ENCODE measurements at places on chromosomes 16 and 17.
A peak's percentile ranks its signal among the peaks of the same experiment; 100 is the strongest.

DNA sequence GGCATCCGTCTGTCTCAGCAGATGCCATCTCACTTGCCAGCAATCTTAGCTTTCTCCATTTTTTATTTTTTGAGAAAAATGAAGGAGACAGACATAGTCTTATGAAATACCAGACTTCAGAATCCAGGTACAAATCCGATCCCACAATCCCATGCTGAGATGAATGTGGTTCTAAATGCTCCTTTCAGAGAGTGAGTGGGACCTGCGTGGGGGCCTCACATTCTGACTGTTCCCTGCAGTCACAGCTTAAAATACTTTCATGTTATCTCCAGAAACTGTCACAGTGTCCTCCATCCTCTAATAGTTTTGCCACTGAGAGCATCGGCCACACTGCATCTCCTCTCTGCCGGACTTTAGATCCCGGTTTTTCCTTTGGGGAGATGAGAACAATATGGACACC, 34.9 kb upstream of the ENDOV start:
- DNase-seq, result no peak

DNA sequence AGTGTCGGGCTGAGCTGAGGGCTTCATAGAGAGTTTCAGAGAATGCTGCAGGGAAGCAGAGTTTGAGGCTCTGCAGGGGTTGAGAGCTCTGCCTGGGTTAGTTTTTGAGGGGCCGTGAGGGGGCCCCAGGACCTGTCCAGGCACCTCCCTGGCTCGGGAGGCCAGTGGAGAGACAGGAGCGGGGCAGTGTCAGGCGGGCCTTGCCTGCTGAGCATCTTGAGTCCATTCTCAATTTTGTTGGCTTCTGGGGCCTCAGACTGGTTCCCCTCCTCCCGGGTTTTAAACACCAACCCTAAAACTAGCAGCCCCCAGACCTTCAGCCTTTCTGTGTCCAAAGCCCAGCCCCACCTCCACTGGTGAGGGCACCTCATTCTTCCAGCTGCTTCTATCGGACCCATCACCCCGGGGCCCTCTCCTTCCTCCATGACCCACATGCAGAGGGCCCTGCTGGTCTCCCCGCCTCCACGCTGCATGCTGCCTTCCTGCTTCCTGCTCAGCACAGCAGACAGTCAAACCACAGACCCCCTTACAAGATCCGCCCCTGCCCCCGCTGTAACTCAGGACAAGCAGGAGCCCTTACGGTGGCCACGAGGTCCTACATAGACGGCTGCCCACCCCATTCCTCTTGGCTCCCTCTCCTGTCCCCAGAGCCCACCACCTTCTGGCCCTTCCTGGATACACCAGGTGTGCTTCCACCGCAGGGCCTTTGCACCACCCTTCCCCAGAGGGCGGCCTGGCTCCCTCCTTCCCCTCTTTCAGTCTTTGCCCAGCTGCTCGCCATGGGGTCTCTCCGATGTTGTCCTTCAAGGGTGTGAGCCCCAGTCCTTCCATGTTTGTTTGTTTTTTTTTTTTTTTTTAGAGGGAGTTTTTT, 3.8 kb downstream of the RNF213 start:
- DNase-seq, result no peak

DNA sequence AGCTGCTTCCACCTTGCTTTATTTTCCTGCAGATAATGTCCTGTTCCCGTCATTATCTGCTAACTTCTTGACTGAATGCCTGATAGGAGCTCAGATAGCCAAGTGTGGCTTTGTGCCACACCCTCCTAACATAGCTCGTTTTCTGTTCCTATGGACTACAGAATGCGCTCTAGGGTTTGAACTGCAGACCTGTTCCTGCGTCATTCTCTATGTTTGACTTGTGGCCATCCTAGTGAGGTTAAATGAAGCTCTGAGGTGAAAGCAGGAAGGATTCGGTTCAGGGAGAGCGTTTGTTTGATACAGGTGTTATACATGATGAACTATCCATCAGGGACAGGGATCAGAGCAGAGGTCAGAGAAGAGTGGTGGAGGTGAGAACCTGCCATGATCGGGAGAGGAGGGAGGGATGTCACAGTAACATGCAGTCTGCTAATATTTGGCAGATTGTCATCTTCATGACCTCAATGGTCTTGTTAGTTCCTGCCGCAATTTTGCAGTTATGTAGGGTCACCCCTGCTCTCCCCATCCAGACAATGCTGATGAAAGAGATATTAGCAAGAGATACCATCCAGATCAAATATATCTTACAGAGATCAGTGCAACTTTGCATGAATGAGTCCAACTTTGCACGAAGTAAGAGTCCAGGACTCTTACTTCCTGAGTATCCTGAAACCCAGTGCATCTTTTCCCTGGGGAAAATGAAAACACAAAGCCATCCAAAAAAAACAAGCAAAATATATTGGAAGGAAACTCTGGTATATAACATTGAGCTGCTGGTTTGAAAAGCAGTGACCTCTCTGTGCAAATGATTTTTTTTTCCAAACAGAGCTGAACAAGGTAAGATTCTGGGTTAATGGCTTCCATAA, 32.8 kb downstream of the MPHOSPH6 start:
- DNase-seq, result no peak

GRCh38 chr17:35630530-35631148, 43.5 kb downstream of the AP2B1 start:
- DNase-seq, result peak; percentile 80

GRCh38 chr16:70465999-70466804, 11.8 kb downstream of the FCSK start:
- no peak for DNase-seq

DNA sequence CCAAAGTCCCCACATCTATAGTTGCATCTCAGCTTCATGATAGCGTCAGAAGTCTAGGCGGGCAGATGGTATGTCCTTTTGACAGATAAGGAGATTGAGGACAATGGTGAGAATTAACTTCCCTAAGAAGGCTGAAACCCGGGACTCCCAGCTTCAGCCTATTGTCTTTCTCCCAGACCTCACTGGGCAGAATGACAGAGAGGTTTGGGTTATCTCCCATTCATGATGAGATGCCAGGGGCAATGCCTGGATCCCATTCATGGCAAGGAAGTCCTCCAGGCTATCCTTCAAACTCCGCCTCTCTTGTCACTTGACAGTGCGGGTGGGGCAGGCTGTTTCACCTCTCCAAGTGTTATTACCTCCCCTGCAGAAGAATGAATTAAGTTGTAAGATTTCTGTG, 100.3 kb downstream of the IRX5 start:
- no peak for DNase-seq

GRCh38 chr17:59627274-59627673, 7.6 kb downstream of the CLTC start:
- no peak for DNase-seq

DNA sequence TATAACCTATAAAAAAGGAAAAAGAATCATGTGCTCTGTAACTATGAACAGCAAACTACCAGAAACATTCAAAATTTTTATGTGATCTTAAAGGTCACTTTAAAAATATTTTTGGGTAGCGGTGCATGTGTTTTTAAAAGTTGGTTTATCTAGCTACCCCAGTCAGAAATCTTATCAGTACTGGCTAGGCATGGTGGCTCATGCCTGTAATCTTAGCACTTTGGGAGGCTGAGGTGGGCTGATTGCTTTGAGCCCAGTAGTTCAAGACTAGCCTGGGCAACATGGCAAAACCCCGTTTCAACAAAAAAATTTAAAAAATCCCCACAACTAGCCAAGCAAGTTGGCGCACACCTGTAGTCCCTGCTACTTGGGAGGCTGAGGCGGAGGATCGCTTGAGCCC, 3.7 kb downstream of the CAPNS2 start:
- no peak for DNase-seq

- no peak for DNase-seq
These were observed 216.0 kb downstream of the SEC14L1 start for GRCh38 chr17:77356690-77357201.

- DNase-seq, result peak; percentile 94
These were observed 5.6 kb upstream of the MTSS2 start for GRCh38 chr16:70691223-70692129.

GRCh38 chr17:528253-528652, 175.6 kb upstream of the RPH3AL start:
- DNase-seq, result no peak

DNA sequence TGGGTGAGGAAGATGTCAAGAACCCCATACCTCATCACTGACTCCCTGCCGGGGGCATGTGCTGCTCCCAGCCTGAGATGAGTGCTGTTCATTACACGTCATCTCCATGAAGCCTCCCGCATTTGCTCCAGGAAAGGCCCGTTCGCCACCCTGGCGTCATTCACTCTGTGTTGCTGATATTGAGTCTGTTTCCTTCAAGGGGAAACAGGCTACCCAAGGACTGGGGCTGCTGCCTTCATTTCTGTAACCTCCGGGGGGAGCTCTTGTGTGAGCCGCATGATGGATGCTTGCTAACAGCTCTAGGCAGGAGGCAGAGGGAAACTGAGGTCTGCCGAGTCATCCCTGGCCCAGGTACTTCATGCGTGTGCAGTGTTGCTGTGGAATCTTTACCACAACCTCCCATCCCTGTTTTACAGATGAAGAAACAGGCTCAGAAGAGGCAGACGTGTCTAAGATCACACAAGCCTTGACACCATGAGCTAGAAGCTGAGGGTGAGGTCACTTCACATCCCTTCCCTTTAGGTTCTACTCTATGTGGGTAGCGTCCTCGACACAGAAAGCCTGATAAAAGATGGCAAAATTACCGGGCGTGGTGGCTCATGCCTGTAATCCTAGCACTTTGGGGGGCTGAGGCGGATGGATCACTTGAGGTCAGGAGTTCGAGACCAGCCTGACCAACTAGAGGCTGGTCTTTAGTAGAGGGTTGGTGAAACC, 3.5 kb upstream of the ARMC5 start:
- DNase-seq, result no peak

- DNase-seq, result no peak
These were observed 6.7 kb downstream of the PRDM7 start for GRCh38 chr16:90070440-90070839.

DNA sequence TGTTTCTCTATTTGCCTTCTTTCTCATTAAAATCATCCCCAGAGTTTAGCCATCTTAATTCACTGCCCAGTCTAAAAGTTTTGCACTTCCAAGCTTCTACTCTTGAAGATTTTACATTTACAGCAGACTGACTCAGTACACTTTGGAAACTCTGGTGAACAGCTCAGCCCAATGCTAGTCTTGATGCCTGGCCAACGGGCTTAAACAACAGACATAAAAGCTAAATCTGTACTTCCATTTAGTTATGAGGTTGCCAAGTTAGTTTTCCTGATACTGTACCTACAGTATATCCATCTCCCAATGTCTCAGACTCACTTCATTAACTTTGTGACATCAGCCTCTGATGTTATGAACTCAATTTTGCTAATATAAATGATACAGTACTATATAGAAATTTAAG, 891.8 kb upstream of the SOX9 start:
- DNase-seq, result no peak

DNA sequence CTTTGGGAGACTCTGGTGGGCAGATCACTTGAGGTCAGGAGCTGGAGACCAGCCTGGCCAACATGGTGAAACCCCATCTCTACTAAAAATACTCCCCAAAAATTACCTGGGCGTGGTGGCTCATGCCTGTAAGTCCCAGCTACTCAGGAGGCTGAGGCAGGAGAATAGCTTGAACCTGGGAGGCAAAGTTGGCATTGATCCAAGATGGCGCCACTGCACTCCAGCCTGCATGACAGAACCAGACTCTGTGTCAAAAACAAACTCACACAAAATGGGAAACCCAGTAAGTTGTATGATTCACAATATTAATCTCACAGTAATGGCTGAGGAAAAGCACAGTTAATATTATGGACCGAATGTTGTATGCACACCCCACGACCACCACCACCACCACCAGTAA, 24.3 kb downstream of the WSB1 start:
- no peak for DNase-seq

- peak; percentile 74 for DNase-seq
These were observed 2.2 kb upstream of the ATP6V0A1 start for GRCh38 chr17:42456223-42457106.

GRCh38 chr16:9053006-9053601, 38.3 kb upstream of the HAPSTR1 start:
- peak; percentile 81 for DNase-seq

DNA sequence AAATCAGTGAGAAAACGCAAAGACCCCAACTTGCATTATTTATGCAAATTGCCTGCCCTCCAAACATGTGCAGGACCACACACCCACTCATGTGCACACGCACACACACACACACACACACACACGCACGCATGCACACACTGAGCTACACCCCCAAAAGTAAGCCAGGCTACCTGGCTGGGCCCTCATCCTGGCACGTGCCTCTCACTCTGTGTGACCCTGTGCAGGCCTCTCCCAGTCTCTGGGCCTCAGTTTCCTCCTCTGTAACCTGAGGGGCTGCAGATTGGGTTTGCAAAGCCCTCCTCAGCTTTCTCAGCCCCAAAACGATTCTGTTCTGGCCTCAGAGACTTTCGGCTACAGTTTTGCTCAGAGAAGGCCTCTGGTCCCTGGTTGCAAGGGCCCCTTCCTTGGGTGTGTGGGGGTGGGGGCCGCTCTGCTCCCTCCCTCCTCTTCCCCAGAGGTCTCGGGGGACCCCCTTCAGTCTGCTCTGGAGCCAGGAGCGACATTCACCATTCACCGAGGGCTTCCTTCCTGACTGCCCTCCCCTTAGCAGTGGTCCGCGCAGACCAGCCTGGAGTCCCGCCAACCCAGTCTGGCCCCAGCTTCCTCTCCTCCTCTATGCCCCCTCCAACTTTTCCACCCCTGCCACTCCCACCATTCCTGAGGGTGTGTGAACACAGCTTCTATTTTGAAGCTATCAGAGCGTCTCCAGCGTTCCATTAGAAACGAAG, 5.4 kb upstream of the PIK3R6 start:
- DNase-seq, result no peak

DNA sequence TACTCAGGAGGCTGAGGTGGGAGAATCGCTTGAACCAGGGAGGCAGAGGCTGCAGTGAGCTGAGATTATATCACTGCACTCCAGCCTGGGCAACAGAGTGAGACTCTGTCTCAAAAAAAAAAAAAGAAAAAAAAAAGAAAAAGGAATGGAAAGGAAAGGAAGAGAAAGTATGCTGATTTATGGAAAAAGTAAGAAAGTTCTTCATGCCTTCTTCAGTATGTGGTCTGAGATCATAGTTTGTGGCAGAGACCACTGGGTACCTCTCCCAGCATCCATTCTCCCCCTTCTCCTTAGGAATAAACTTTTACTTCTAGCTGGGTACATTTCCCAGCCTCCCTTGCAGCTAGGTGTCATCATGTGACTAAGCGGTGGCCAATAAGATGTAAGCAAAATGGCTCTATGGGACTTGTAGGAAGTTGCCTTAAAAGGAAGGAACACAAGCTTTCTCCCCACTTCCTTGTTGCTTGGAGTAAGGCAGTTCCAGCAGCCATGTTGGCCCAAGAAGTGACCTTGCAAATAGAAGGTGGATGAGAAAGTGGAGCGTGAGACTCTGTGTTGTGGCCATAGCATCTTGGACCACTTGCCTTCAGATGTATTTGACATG, 26.1 kb upstream of the XPO6 start:
- DNase-seq, result no peak

- peak; percentile 71 for DNase-seq
These were observed at the start of gene PTGES3L for GRCh38 chr17:42979511-42980273. Gene PTGES3L, minus strand, starts transcription at chr17:42980080. Its CDS starts 27 bp downstream, at chr17:42980053.
